ENCODE measurements at places on chromosomes 4 and X. TPM values are rescaled to one million over a fixed set of nuclear protein-coding genes. Genes with fewer than 3 reads are reported as not detected.

The SHOX gene
- 0.23 TPM for total RNA-seq

The MAOB gene
- total RNA-seq = 12.9 TPM

The SPANXD gene
- total RNA-seq = not detected

The GABRG1 gene
- 90.7 TPM for total RNA-seq

The GLUD2 gene
- total RNA-seq = 3.2 TPM

The IL2RG gene
- total RNA-seq = not detected

The SLC10A7 gene
- total RNA-seq = 15.9 TPM

The TFDP3 gene
- not detected for total RNA-seq

The WDFY3 gene
- total RNA-seq = 162 TPM

The MAGEB2 gene
- total RNA-seq = not detected

The UGT2B17 gene
- total RNA-seq = not detected

The SLC6A14 gene
- total RNA-seq = not detected

The GLOD5 gene
- total RNA-seq = not detected

The F8A2 gene
- not detected for total RNA-seq

The SRPX gene
- 5.3 TPM for total RNA-seq

The CUL4B gene
- 68.7 TPM for total RNA-seq

The KIT gene
- 42.0 TPM for total RNA-seq

The VCX3B gene
- not detected for total RNA-seq

The HELT gene
- total RNA-seq = 1.6 TPM

The GAB3 gene
- 1.4 TPM for total RNA-seq

The GLRA3 gene
- 26.3 TPM for total RNA-seq

The RADX gene
- total RNA-seq = 32.5 TPM

The NSUN7 gene
- 12.9 TPM for total RNA-seq

The GLRA2 gene
- 52.4 TPM for total RNA-seq

All from diencephalon (tissue), 1 donor.